Activated CD8-positive, alpha-beta memory T cell treated with anti-CD3 and anti-CD28 coated beads for 1 hour (primary cell): ENCODE measurements at places on chromosomes 2 and 18.

DNA sequence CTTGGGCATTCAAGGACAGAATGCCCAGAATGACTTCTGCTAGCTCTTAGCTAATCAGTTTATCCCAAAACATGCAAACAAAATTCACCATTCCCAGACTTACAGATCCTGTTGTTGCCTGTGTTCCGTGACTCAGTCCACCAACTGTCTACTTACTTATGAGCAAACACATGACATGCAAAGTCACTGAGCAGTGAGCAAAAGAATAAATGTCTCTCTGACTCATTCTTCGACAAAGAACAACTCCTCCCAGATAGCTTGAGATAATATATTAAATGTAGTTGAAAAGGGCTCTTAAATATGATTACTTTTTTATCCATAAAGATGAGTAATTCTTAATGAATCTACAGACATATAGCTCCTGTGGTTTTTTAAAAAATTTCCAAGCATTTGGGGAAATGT is 9.0 kb upstream of the CREG2 start:
- no peak for DNase-seq

- DNase-seq: no peak
Measured at GRCh38 chr18:3916082-3916481, 466.1 kb downstream of the TGIF1 start.

GRCh38 chr2:69007169-69007568 is 5.8 kb upstream of the ANTXR1 start:
- no peak for DNase-seq

GRCh38 chr18:58761970-58762780 is 90.9 kb downstream of the MALT1 start:
- DNase-seq: no peak

DNA sequence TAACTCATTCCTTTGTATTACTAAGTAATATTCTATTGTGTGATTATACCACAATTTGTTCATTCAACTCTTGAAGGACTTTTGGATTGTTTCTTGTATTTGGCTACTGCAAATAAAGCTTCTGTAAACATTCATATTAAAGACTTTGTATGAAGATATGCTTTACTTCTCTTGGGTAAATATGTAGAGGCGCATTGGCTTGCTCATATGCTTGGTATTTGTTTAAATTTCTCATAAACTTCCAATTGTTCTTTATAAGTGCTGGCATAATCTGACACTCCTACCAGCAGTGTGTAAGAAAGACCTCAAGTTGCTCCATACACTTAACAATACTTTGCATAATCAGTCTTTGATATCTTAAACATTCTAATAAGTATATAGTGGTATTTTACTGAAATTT is 792.8 kb upstream of the LRRTM1 start:
- no peak for DNase-seq

- DNase-seq: no peak
Measured at GRCh38 chr2:168469281-168469988, 13.4 kb downstream of the CERS6 start.

GRCh38 chr2:120949957-120950590 is 214.4 kb downstream of the GLI2 start:
- no peak for DNase-seq

DNA sequence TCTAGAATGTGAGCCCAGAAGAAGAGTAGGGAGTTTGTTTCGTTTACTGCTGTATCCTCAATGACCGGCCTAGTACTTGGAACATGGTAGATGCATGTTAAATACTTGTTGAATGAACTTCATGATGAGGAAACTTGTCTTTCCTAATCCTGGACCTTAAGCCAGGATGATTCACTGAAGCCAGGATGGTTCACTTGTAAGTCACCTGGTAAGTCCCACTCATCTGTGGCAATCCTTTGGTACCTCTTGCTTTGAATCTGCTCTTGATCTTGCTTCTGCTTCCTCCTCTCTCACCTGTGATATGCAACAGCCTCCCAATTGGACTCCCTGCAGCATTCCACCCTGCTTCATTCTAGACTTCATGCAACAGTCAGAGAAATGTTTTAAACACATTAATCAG is 43.6 kb downstream of the QPCT start:
- no peak for DNase-seq

DNA sequence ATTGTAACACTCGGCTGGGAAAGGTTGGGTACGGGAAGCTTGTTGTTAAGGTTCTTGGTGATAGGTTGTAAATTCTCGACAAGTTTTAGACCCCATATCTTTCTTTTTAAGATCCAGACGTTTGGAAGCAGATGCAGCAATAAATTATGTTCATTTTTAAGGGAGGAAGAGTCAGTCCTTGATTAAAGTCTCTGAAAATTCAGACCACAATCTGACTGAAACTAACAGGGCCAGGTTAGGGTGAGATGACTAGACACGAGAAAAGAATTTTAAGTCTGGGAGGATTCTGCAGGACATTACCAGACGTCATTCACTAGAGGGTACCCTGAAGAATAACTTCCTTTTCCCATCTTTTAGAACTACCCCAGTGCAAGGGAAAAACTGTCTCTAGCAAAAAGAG is 16.1 kb downstream of the WIPF1 start:
- no peak for DNase-seq

DNA sequence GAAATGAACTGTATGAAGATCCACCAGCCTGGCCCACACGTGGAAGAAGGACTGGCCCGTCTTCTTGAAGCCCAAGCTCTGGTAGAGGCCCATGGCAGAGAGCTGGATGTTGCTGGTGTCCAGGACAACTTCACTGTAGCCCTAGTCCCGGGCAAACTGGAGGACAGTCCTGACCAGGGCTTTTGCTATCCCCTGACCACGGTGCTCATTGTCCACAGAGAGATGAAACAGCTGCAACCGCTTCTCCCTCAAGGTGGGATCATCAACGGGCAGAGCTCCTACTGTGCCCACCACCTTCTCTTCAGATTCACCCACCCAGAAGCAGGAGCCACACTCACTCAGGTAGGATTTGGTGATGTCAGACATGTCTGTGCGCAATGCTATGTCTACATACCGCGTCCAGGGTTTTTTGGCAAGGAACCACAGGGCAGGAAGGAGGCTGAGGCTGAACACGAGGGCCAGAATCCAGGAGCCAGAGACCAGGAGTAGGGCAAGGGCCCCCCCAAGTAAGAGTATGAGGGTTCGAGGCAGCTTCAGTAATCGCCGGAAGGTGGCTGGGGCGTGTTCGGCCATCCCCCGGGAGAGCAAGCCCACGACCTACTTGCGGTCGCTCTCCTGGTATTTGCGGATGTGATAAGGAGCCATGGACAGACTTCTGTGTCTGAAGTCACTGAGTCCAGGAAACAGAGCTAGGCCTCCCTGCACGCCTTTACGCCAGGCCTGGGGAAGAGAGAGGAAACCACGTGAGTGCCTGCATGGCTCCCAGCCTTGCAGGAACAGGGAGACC is 36.3 kb downstream of the TPRKB start:
- no peak for DNase-seq

- DNase-seq: no peak
Measured at GRCh38 chr2:46439582-46439981, 39.8 kb upstream of the TMEM247 start.

GRCh38 chr2:39638581-39638980 is 27.1 kb upstream of the TMEM178A start:
- DNase-seq: no peak

- no peak for DNase-seq
Measured at GRCh38 chr18:72613534-72613930, 69.4 kb upstream of the CBLN2 start.

DNA sequence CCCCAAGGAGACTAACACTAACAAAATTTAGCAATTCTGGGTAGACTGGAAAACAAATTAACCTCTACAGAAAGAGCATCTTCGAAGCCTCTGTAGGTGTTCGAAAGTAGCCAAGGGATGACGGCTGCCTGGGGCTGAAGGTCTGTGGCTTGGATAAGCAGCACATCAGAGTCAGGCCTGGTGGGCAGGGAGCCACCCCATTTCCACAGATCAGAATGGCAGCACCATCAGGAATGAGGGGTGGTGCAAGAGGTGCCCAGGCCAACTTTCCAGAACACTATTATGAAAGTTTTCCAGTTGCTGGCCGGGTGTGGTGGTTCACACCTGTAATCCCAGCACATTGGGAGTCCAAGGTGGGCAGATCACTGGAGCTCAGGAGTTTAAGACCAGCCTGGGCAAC is 57.9 kb downstream of the CABYR start:
- no peak for DNase-seq

DNA sequence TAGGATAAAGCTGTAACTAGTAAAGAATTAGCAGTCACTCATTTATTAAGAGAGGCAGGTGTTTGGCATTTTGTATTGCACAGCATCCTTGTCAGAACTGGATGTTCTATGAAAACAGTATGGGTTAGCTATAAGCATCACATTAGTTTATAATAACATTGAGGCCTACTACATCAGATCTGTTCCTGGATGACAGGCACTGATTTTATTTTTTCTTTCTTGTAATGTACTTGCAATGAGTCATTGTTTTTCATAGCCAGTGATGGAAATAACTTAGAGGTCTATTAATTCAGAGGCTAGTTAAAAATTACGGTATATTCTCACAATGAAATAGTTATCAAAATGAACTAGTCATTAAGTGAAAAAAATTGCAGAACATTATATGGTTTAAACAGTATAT is 13.0 kb upstream of the RMDN2 start:
- no peak for DNase-seq

- no peak for DNase-seq
Measured at GRCh38 chr2:208595386-208596275, 189.0 kb downstream of the PTH2R start.

- DNase-seq: no peak
Measured at GRCh38 chr2:50751311-50752031, 280.5 kb downstream of the NRXN1 start.

DNA sequence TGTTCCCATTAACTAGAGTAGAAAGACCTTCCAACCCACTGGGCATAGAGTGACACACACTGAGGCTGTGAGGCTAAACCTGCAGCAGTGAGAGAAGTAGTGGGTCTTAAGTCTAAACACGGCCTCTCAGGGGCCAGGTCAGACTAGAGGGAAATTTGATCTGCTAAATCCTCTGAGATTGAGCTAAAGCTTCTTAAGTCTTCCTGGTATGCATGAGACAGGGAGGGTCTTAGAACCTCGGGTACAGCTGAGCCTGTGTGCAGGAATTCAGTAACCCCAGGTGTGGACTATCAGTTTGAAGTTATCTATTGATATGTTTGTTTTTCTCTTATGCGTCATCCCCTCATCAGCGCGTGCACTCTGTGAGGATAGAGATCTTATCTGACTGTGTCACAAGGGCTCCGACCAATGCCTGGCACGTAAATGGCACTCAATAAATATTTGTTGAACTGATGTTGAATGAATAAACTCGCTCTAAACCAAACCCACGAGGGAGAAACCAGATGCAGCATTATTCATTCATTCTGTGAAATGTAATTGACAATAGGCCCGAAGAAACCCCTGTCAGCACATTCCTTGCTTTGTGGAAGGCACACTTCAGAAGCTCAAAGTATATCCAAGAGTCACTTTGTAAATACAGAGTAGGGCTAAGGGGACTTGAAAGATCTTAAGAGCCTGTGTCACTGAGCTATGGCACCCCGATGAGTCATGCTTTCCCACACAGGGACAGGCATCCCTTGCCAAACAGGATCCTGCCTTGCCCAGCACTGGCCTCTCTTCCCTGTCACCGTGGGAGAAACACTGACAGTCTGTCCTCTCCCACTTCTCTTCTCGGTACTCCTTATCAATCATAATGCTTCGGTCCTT is 21.7 kb upstream of the RAB10 start:
- DNase-seq: no peak

DNA sequence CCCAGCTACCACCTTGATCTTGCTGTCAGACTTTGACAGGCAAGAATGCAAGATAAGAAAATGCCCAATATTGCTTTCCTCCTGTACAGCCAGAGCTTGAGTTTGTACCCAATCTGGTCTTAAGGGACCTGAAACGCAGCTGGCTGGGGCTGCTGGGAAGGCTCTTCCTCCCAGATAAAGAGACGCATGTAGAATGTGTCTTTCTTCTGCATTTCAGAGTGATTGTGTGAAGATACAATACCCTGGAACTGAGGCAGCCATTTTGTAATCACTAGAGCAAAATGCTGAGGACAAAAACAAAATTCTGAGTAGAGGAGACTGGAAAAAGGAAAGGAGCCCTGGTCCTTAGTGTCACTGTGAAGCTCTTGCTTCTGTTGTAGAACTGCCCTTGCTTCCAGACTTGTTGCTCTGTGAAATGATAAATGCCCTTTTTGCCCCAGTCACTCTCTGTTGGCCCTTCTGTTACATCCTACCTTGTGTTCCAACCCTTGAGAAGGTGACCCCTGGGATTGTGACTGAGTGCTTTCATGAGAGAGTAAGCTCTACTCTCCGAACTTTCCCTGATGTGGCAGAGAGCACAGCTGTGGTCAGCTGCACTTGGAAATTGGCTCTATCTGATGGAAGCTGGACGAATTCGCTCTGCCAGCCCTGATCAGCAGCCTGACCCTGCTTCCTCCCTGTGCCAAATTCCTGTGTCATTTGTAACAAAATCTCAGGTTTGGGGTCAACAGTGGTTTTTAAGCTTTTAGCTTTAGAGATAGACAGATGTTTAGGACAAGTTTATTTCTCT is 137.4 kb upstream of the RBMS1 start:
- DNase-seq: no peak

GRCh38 chr2:36329251-36329650 is 26.3 kb upstream of the CRIM1 start:
- DNase-seq: no peak

GRCh38 chr2:647691-648231 is 29.4 kb downstream of the TMEM18 start:
- DNase-seq: no peak

- DNase-seq: no peak
Measured at GRCh38 chr18:35875566-35875965, 96.9 kb upstream of the RMP24 start.

DNA sequence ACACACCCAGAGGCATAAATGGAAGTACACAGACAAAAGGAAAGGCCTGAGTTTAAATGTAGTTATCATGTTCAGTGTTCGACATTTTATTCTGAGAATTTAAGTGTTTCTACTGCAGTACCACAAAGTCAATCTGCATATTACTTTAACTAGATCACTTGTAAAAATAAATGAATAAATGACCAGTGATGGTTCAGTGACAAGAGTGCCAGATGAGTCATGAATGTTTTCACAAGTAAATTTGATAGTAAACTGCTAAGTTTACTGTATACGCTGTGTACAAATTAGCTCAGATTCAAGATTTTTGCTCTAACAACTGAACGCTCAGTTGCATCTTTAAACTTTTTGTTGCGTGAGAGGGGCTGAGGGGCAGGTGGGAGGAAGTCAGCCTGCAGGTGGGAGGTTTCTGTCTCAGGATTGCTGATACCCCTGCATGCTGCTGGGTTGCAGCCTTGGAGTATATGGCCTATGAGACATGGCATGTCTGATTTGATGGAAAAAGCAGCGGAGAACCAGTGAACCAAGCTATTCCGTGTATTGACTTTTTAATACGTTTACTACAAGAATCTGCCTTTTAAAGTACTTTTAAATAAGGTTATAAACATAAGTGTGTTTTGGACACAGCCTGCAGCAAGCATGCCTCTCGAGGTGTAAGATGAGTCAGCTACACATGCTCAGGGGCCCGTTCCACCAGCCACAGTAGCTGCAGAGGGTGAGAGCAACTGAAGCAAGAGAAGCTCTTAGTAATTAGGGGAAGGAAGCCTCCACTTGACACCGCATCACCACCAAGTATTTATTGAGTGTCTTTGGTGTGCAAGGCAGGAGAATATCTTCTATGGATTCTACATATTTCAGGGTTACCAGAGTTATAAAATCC is 245.1 kb downstream of the NEDD4L start:
- DNase-seq: no peak

- DNase-seq: no peak
Measured at GRCh38 chr2:212194396-212194795, 344.2 kb downstream of the ERBB4 start.

- DNase-seq: no peak
Measured at GRCh38 chr2:120690521-120690920, 45.1 kb upstream of the GLI2 start.

- DNase-seq: no peak
Measured at GRCh38 chr18:44370861-44371260, 309.8 kb upstream of the SETBP1 start.

- DNase-seq: no peak
Measured at GRCh38 chr2:183605440-183605839, 481.2 kb downstream of the NUP35 start.
